ENCODE measurements at places on chromosomes 11 and 22. TPM values are rescaled to one million over a fixed set of nuclear protein-coding genes. Genes with fewer than 3 reads are reported as not detected.
A peak's percentile ranks its signal among the peaks of the same experiment; 100 is the strongest.

Gene C11orf87
- not detected for total RNA-seq

Gene WBP2NL
- 0.61 TPM for total RNA-seq

DNA sequence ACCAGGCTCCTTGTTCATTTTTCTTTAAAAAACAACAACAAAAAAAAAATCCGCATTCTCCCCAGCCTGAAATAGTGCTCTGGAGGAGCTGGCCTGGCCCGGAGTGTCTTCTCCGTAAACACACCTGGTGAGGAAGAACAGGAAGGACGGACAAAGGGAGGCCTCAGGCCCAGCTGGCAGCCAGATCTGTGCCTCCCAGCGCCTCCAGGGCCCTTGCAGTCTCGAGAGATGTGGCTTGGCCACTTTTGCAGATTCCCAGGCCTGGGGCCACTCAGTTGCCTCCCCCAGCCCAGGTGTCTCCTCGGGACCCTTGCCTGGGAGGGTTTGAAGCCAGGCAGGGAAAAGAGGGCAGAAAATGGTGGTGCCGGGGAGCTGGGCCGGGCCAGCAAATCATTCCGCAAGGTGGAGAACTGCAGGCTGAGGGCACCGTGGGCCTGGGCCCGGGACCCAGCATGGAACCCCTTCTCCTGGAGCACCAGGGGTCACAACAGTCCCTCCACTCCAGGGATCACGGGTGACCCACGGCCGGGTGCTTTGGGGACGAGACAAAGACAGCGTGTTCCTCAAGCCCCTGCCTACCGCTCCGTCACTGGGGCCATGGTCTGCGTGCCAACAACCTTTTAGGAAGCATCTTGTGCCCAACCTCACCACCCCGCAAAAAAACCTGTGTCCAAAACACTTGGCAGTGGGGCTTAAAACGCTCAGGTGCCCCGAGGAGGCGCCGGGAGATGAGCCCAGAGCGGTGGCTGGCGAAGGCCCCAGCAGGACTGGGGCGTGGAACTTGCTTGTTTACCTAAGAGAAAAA lies 67.1 kb upstream of the WNT7B start:
- DNase-seq, result peak; percentile 89

DNA sequence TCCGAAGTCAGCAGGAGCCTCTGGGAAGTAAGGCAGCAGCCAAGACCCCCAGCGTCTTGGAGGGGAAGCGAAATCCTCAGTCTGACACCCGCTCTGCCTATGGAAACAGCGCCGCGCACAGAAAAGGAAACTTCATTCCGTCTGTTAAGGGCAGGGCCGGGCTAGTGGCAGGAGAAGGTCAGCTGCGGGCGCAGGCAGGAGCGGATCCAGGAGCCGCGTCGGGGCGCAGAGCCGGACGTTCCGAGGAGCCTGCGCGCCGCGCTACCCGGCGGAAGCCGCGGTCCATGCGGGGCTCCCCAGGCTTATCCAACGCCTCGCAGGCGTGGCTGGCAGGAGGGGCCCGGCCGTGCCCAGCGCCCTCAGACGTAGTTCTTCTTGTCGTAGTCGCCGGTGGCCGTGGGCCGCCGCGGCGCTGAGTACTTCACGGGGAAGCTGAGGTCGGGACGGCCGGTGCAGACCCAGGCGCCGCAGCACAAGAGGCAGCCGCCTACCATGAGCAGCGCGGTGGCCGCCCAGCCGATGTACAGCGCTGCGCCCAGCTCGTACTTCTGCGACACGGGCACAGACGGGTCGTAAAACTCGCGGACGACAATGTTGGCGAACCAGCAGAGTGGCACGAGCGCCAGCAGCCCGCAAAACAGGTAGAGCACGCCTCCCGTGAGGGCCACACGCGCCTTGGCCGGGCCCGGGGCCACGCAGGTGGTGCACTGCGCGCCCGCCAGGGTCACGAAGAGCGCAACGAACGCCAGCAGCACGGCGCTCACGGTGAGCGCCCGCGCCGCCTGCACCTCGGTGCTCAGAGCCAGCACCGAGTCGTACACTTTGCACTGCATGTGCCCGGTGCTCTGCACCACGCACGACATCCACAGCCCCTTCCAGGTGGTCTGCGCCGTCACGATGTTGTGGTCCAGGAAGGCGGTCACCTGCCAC lies 705 bp downstream of the CLDN5 start:
- DNase-seq, result peak; percentile 78

Gene UPK3A
- total RNA-seq, result not detected

- DNase-seq, result no peak
Observed at GRCh38 chr11:69922596-69923111, 103.4 kb upstream of the FGF3 start.

DNA sequence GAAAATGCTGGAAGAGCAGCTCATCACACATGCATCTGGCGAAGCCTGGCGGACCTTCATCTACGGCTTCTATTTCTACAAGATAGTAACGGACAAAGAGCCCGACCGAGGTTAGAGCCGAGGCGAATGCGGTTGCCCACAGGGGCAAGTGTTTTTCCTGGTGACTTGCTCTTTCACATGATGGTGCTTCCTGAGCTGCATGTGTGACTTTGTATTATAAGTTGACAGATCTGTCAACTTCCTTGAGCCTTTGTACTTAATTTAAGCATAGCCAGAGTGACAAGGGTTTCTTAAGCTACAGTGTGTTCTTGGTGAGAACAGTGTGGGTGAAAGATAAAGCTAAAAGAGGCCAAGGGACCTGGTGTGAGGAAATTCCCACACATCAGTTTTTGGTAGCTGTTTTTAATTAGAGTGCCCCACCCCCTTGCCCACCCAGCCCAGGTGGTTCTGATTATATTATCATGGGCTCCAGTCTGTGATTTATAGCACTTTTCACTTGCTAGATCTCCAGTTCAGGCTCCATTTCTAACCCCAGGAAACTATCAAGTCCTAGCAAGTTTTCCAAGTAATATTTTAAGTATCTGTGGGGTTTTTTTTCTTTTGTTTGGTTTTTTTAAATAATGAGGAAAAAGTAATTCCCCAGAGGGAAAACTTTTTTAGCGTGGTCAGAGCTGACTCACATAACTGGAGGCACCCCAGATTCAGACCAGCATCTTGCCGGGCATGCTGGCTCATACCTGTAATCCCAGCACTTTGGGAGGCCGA lies 68.0 kb upstream of the YWHAH start:
- no peak for DNase-seq

DNA sequence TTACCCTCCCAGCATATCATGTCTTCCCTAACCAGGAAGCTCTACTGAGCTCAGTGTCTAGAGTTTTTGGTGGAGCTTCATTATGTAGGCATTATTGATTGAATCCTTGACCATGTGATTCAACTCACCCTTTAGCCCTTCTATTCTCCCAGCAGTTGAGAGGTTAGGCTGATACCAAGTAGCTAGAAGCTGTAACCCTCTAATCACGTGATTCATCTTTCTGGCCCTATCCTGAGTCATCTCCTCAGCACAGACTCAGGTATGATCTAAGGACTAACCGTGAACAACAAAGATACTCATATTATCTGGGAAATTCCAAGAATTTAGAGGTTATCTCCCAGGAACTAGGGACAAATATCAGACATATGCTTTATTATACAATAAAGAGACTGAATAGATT lies 625.5 kb downstream of the JRKL start:
- DNase-seq, result no peak

DNA sequence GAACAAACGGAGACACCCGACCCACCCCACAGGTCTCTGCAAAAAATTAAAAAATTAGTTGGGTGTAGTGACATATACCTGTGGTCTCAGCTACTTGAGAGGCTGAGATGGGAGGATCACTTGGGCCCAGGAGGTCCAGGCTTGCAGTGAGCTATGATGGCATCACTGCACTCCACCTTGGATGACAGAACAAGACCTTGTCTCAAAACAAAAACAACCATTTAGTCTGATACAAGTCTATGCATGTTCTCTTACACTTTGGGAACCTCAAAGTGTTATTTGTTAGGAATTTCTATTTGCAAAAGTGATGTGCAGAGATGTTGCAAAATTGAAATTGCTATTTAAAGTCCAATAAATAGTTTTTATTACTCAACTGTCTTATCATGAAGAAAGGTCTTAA lies 14.3 kb downstream of the ATG13 start:
- DNase-seq, result no peak

Gene CYTH4
- 44.7 TPM for total RNA-seq

Gene TMEM25
- total RNA-seq, result 2.7 TPM

GRCh38 chr11:117833401-117833891 lies 8.9 kb upstream of the FXYD2 start:
- peak; percentile 86 for DNase-seq

- DNase-seq, result no peak
Observed at GRCh38 chr11:113332638-113333329, 18.4 kb downstream of the TTC12 start.

DNA sequence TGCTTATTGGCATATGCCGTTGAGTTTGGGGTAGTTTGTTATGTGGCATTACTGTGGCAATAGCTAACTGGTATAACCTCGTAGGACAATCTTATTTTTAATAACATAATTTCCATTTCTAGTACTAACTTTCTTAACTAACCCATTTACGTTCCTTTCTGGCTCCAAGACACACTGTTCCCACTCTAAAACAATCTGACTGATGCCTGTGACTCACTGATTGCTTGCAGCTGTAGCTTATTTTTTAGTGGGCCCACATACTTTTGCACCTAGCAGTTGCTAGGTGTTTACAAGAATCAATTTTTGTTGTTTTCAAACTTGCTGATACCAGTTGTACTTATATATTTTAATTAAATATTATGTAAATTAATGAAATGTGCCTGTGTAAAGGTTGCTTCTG lies 52.2 kb downstream of the FAT3 start:
- no peak for DNase-seq

GRCh38 chr11:61962213-61963015 lies 5.0 kb downstream of the FTH1 start:
- peak; percentile 74 for DNase-seq

- no peak for DNase-seq
Observed at GRCh38 chr11:102006835-102007566, 40.2 kb upstream of the CFAP300 start.

DNA sequence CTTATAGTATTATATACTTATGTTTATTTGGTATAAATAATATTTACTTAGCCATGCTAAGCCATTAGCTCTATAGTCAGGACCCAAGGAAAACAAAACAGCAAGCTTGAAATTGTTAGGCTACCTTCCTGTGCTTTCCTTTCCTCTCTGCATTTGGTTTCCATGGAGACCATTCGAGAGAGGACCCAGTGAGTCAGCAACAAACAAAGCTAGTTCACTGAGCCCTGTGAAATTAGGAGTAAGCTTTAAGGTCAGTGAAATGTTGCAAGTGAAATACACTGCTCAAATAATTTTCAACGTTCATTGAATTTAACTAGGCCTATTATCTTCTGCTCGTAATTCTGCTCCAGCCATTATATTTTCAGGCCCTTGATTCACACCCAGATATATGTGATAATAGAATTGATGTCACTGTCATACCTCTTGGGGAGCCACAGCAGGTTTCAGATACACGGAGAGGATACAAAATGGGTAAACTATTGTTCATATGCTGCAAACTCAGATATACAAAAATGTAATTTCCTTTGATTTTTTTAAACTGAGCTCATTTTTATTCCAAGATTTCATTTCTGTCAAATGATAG lies 9.1 kb upstream of the OR10D3 start:
- DNase-seq, result no peak

DNA sequence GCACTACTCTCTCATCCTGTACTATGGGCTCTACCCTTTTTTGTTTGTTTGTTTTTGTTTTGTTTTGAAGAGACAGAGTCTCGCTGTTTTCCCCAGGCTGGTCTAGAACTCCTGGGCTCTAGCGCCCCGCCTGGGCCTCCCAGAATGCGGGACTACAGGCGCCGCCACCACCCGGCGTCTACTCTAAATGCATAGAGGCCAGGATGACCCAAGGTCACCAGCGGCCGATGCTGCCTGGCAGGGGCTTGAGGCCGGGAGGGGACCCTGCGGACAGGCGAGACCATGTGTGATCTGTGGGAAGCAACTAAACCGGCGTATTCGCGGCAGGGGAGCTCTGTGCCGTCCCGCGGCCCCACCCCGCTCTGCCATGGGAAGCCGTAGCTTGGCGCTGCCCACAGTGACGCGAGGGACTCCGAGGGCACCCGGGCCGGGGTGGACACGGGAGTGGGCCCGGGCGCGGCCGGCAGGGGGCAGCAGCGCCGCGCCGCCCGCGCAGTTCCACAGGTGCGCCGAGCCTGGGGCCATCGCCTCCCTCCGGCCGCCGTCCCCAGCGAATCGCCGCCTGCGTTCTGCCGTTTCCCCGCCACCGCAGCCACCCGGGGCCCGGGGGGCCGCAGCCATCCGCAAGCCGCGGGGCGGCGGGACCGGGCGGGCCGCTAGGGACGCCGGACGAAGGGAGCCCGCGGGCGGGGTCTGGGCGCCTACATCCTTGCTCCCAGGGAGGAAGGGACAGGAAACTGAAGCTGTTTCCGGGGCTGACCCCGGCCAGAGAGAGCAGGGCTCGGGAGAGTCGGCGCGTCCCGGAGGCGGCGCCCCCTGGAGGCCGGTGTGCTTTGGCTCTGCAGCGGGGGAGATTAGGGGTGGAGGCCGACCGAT lies 12.3 kb upstream of the HDHD5 start:
- DNase-seq, result peak; percentile 97

DNA sequence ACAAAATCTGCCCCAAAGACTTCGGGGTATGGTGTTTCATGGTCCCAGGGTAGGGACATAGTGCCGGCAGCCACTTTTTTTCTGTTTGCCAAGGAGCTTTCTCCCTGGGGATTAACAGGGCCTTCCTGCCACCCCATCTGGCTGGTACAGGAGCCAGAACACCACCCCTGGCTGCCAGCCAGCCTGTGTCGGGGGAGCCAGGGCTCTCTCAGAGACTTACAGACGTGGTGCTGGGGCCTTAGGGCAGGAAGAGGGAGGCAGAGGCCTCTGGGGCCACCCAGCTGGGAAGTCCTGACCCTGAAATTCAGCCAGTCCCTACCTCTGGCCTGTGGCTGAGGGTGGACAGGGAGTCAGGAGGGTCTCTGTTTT lies 52.4 kb upstream of the CDON start:
- DNase-seq, result no peak

Gene MYEOV
- 31.4 TPM for total RNA-seq

- no peak for DNase-seq
Observed at GRCh38 chr22:31082606-31083376, 1.7 kb downstream of the SMTN start.

DNA sequence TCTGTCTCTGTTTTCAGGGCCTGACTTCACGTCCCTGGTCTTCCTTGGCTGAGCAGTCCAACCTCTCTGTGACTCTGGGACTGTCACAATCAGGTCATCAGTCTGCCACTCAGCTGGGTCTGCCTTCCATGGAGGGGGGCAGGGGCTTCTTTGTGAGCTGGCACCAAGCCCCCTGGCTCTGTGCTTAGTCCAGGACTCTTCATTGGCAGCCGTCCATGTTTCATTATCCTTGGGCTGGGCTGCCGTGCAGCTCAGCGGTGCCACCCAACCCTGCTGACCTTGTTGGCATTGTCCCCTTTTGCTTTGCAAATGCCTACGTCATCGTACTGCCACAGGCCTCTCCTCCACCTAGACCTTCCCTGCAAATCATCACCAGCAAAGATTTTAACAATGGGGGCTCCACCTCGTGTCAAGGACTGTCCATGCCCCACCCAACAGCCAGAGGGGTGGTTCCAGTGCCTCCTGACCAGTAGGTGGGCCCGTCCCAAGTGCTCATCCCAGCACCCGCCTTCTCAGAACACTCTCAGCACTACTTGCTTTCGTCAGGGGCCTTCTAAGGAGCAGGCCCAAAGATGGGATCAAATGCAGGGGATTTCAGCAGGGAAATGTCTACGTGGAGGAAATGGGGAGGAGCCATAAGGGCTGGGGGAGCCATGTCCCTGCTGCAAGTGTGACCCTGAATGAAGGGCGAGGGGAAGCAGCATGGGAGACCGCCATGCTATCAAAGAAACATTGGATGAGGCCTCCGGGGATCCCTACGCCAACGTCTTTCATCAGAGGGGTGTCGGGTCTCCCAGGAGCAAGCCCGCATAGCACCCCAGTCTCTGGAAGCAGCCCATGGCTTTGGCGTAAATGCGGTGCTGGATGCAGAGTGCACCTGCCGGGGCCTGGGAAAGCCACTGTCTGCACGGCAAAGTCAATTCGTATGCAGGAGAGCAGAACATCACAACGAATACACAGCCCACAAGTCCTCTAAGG lies 18.2 kb downstream of the KRTAP5-6 start:
- DNase-seq, result peak; percentile 75

All from mesenteric fat pad (tissue), 1 donor.